ENCODE measurements at places on chromosomes 5 and 9.

DNA sequence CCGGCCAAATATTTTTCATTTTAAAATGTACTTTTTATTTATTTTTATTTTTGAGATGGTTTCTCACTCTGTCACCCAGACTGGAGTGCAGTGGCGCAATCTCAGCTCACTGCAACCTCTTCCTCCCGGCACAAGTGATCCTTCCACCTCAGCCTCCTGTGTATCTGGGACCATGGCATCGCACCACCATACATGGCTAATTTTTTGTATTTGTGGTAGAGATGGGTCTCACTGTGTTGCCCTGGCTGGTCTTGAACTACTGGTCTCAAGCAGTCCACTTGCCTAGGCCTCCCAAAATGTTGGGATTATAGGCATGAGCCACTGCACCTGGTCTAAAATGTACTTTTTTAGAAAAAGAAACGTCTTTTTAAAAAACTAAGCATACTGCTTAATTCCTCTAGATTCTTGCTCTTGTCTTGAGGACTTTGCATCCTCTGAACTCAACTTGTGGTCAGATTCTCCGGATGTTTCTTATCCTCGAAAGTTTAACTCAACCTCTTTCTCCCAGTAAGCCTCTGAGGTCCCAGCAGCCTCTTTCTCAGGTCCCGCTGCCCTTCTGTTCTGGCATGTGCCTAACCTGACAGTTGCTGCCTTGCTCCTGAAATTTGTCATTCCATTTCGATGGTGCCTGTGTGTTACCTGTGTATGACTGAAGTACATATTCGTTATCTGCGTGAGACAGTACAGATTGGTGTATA is 63.0 kb downstream of the TRIO start:
- DNase-seq = no peak

DNA sequence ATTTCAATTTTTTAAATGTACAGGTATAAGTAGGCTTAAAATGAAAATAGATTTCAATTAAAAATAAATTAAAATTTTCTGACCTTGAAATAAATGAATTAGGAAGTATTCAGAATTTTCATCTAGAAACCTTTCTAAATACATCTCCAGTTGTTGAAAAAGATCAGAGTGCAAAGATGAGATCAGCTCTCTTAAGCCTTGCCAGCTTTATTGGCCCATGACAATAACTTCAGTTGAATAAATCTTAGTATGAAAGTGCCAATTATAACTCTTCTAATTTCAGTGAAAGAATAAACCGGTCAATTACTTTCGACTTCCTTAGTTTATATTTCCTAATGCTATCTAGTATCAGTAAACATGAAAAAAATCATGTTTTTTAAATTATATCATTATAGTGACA is 117.4 kb downstream of the FBXL17 start:
- no peak for DNase-seq

GRCh38 chr9:134725605-134725940 is 84.0 kb downstream of the COL5A1 start:
- DNase-seq = no peak

DNA sequence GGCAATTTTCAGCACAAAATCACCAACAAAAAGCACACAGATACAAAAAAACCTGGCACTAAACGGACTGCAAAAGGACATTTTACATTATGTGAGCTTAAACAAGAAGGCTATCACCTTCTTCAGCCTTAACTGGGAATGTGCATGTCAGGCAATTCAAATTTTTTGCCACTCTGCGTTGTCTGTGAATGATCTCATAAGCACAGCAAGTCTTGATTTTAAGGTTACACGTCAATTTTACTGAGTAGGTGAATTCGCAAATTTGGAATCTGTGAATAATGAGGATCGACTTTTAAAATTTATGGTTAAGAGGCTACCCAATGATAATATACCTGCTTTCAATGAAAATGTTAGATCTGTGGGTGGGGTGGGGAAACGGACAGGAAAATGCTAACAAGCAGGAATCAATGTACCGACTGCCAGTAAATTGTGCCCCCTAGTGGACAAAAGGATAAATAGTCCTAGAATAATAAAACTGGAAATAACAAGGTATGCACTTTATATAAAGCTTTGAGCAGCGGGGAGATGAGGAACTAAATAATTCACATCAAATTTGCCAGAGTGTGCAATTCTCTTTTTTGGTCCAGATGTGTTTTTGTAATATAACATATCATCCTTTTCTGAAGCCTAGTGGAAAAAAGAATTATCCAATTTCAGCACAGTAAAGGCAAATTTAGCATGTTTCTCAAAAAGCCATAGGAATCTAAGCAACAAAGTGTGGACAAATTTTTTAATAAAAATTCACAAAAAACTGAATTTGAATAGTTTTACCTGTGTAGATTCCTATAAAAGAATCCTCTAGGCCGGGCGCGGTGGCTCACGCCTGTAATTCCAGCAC is 20.5 kb downstream of the EQTN start:
- peak; percentile 84 for DNase-seq

DNA sequence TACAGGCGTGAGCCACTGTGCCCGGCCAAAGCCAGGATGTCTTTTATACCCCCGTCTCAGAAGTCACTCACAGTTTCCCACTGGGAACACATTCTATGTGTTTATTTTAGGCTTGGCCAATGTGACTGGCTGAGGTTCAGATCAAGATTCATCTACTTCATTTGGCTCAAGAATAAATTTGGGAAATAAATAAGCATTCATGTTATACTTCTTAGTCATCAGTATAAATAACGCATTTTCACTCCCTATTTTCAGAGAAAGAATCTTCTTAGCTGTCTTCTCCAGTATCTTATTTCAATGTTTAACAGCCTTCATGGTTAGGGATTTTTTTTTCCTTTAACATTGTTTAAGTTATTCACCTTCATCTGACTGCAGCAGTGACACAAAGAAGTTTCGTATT is 11.8 kb downstream of the S100Z start:
- no peak for DNase-seq

- DNase-seq = no peak
Observed at GRCh38 chr5:141412854-141413539, at the start of gene PCDHGA10. Gene PCDHGA10 (plus strand): TSS chr5:141412987. CDS start chr5:141413176, 189 bp downstream.

GRCh38 chr5:77663090-77663863 is 24.8 kb upstream of the OTP start:
- DNase-seq = no peak

DNA sequence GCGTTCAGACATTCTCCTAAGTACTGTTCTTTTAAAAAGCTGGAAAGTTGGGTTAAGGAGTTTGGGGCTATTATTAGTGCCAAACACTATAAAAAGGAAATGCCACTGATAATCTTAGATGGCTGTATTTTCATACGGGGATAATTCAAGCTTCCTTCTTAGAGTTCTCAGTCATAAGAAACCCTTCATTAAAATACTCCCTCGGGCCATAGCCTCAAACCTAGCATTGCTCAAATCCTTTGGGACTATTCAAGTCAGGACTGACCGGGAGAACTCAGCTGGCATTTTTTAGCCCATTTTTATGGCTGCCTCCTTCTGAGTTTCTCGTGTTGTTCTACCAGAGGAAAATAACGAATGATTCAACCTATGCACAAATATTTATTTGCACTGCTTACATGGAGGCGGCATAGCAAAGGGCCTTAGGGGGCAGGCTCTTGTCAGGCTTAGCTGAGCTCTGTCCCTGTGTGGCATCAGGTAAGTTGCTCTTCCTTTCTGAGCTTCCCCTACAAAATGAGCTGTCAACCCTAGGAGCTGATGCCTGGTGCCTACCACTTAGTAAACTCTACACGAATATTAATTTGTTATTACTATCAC is 33.5 kb upstream of the ADAM19 start:
- DNase-seq = no peak

- no peak for DNase-seq
Observed at GRCh38 chr5:173928871-173929574, 40.9 kb downstream of the CPEB4 start.

Measured in hypothalamus (tissue), 51 donors.